IPS DF 6.9 (cell line): ENCODE measurements at places on chromosomes 7 and 10.

GRCh38 chr10:88226071-88226659 lies 357.0 kb downstream of the RNLS start:
- no peak for DNase-seq

DNA sequence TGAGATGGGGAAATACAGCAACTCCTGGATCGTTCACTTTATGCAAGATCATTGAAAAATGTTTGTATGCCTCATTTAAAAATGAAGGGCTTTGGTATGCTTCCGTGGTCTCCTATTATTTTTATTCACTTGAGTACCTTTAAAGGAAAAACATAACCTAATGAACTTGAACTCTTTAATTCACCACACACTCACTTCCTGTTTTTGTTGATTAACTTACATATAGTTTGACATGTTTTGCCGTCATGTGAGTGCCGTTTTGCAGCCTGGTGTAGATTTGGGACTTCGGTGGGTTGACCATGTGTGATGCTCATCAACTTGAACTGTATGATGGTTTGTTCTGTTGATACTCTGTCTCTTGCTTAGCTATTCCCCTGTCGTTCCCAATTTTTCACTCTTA lies 28.9 kb downstream of the CASP7 start:
- no peak for DNase-seq

- DNase-seq, result no peak
These were observed 12.7 kb downstream of the FZD1 start for GRCh38 chr7:91276909-91277308.

- no peak for DNase-seq
These were observed 563 bp upstream of the JMJD1C start for GRCh38 chr10:63466144-63466935.

DNA sequence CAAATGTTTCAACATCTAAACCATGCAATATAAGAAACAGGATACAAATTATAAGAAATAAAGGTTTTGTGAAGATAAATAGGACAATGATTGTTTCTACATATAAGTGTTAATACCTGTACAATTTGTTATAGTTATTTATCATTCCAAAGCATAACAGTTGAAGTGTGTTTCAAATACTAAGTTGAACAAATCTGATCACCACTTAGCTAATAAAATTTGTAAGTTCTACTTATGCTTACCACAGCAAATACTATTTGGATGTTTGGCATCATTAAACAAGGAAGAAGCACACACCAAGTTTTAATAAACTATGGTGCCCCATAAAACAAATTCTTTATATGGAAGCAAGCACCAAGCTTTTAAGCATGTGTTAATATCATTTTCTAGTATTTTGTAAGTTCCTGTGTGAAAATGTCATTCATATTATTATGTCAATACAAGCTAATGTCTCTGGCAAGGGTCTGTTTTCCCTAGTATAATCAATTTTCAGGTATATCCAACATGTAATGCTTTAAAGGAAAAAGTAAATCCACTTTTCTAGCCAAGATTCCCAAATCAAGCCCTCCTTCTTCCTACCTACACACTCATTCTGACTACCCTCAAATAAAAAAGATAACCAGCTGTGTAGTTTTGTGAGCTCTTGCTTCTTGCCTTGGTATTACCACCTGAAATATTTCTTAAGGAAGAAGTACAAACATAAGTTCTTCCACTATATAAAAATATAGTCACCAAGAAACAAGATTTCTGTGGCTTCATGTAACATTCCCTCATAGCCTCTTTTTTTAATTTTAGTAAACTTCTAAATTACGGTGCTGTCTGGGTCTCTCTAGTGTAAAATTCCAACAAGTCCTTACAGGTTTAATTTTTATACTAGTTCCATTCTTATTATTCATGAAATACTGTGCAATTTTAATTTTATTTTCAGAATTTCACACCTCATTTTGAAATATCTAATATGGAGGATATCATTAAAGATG lies 9.2 kb downstream of the SKAP2 start:
- no peak for DNase-seq

- peak; percentile 78 for DNase-seq
These were observed 8.8 kb downstream of the ADAP1 start for GRCh38 chr7:945556-946255.

DNA sequence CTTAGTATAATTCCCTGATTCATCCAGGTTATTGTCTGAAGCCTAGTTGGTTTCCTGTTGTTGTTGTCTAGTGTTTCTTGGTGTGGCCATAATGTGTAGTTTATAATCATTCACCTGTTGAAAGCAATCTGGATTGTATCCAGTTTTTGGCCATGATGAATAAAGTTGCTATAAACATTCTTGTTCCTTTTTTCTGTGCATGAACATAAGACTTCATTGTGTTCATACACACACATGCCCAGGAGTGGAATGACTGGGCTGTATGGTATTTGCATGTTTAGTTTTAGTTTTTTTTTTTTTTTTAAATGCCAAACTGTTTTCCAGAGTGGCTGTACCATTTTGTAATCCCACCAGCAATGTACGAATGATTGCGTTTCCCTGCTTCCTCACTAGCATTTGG lies 349.8 kb downstream of the SDK1 start:
- no peak for DNase-seq

DNA sequence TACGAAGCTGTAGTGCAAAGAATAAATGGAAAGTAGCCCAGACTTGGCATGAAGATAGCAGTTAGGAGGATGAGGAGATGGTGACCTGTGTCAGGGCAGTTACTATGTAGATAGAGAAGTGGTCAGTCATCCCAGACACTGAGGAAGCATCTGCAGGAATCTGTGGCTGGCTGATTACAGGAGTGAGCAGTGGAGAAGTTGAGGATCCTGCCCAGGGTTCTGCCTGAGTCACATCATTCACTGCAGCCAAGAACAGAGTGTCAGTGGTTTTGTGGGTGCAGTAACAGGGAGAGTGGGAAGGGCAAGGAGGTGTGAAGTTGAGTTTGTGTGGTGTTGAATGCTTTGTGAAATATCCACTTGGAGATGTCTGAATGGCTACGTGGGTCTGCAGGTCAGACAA lies 676.4 kb upstream of the NRP1 start:
- no peak for DNase-seq
